ENCODE measurements at places on chromosomes 5 and 9.

DNA sequence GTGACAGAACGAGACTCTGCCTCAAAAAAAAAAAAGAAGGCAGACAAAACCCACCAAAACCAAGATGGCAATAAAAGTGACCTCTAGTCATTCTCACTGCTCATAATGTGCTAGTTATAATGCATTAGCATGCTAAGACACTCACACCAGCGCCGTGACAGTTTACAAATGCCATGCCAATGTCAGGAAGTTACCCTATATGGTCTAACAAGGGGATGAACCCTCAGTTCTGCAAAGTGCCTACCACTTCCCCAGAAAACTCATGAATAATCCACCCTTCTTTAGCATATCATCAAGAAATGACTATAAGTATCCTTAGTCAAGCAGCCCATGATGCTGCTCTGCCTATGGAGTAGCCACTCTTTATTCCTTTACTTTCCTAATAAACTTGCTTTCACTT, 4.7 kb upstream of the BICD2 start:
- DNase-seq, result no peak

GRCh38 chr5:165928971-165929370, 2362.5 kb upstream of the WWC1 start:
- DNase-seq, result no peak

- no peak for DNase-seq
These were observed 12.5 kb upstream of the FAM120AOS start for GRCh38 chr9:93465855-93466254.

GRCh38 chr5:36691226-36691625, 84.8 kb downstream of the SLC1A3 start:
- DNase-seq, result no peak

DNA sequence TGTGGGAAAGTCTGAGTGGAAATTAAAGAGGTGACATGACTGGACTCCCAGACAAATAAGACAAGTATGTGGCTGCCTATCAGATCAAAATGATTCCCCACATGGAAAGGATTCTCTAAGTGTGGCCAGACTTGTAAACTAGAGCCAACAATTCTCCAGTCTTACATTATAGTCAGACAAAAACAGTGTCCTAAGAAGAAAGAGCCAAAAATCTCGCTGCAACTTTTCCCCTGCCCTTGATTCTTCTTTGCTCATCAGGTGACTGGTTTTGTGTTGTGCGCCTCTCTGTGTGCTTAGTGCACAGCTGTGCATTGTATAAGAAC, 164.2 kb upstream of the TARS1 start:
- DNase-seq, result no peak

DNA sequence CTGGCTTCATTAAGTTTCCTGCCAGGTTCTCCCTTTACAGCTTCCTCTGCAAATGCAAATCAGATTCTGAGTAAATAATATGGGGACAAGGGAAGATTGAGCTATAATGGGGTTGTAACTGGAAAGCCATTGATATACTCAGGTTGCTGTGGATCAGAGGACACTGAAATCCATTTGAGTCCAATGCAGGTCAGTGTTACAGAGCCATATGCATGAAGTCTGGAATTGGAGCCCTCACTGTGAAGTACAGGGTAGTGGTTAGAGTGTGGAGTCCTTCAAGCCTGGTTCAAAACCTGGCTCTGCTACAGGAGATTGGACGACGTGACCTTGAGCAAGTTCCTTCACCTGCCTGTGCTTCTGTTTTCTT, 48.7 kb downstream of the TIMD4 start:
- DNase-seq, result no peak

GRCh38 chr5:9069650-9070049, 476.2 kb downstream of the SEMA5A start:
- no peak for DNase-seq

DNA sequence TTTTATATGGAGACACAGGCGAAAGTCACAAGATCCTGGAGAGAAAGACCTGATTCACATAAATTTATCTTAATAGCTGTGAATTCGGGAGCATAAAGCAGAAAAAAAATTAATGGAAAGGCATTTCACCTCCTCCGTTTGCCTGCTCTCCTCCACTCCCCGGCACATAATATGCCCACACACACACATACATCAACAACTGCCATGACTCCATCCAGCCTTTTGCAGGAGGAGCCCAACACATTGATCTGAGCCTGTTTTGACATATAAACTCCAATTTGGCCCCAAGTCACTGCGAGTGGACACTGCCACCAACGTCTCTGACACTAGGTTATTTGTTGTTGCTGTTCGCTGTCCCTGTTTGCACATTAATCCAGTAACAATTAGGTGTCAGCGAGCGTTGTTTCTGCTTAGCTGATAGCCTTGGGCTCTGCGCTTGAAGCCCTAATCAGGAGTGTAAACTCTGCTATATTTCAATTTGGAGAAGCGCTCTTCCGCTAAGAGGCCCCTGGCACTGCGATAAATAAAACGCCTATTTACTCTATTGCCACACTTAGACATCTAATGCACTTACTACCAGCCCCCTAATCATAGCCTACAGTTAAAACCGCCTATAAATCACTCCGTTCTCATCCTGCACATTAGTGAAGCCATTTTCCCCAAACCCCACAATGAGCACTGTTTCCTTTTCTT, 195.8 kb upstream of the TBCA start:
- DNase-seq, result peak; percentile 76

- DNase-seq, result no peak
These were observed 17.9 kb downstream of the FER start for GRCh38 chr5:108765647-108766046.

DNA sequence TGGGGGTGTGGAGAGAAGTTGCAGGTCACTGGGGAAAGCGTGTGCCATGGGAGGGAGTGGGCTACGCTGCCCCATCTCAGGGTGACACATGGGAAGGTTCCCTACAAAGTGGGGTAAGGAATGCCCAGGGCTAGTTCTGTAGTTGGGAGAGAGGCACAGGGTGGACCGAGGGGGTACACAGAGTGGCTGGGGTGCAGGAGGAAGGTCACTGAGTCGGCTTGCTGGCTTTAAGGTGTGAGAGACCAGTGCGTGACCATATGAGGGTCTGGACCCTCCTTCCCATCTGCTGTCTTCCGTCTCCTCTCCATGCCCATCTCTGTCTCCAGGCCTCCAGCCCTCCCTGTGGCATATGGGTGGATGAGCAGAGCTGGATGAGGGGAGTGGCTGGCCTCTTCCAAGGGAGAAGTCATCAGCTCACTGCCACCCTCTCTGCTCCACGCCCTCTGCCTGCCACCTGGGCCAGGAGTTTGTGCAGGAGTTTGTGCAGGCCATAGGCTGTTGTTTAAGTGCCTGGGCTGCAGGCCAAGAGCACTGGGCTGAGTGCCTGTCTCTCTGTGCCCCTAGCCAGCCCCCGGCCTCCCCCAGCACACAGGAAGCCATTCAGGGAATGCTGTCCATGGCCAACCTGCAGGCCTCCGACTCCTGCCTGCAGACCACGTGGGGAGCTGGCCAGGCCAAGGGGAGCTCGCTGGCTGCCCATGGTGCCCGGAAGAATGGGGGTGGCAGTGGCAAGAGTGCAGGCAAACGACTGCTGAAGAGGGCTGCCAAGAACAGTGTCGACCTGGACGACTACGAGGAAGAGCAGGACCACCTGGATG, 96.8 kb downstream of the PHF2 start:
- DNase-seq, result no peak

DNA sequence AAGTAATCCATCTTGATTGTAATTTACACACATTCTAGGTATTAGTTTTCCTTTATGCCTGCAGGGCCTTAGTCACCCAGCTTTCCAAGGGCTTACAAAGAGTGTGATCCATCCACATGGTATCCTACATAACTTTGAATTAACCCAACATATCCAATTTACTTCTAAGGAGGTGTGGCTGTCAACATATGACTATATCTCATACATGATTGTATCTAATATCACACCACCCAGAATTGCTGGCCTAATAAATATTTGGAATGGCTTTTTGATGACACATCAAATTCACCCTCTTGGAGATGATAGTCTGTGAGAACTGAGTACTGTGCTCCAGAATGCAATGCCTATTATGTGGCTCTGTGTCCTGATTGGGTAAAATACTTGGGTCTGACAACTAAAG, 363.3 kb upstream of the GRIN3A start:
- DNase-seq, result no peak

GRCh38 chr9:121038804-121039203, 11.3 kb downstream of the C5 start:
- no peak for DNase-seq

DNA sequence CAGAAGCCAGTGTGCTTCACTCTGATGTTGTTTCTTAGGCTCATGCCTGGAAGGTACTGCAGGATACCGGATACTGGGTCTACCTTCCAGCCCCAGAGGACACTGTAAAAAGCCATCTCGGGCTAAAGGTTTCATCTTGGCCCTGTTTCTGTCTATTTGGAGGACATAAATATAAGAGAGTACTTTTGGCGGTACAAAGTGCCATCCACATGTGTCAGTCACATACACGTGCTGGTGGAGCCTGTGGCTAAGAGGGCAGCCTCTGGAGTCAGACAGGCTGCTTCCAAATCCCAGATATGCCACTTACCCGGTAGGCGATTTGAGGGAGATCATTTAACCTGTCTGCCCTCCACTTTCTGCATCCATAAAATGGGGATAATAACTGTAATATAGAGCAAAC, 160.4 kb downstream of the NR3C1 start:
- no peak for DNase-seq

DNA sequence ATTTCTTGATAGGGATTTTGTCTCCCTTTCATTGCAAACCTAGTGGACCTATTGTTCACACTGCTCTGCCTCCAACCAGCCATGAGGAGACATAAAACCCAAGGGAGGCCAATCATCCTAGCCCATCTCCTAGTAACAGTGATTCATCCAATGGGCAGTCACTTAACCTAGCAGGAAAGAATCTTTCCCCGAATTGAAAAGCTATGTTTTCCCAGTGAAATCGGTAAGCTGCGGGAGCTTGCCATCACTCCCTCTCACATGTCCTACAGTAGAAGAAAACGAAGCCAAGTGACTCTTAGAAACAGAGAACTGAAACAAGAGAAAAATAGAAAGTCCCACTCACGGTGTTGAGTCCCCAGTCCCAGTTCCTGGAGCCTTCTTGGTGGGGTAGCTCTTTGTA, 123.3 kb downstream of the SUSD1 start:
- DNase-seq, result no peak

DNA sequence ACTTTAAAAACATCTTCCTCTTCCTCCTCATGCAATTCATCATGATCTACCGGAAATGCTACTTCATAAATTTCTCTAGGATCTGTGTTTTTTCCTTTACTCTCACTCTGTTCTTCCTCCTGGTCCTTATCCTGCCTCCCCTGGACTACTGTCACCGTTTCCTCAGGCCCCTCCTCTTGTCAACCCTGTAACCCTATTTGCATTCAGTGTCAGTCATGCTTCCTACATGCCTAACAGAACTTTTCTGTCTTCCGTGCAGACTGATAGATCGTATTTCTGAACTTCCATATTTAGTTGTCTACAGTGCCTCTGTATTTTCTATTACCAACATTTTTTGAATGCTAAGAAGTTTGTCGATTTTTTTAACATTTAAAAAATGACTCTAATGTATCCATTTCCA, 27.3 kb downstream of the HTR4 start:
- no peak for DNase-seq

DNA sequence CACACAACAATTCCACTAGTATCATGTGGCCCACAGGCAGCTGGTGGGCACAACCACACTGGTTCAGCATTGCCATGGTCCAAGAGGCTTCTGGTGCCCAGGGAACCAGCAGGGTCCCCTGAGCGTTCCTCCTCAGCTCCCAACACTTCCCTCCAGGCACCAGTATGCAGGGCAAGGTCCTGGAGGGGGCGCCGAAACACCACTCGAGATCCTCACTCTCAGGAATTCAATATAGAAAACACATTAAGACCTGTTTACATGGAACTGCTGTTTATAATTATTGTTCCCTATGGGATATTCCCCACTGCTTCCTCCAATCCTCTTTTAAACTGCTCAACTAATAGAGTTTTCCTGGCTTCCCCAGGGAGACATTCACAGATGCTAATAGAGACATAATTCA, 91.9 kb upstream of the GABRP start:
- DNase-seq, result no peak

Measured in NCI-H2081 treated with DMSO at 0.1 percent for 48 hours (cell line).